OCI-LY7 (cell line): ENCODE measurements at places on chromosomes 1 and 21. TPM values are rescaled to one million over a fixed set of nuclear protein-coding genes. Genes with fewer than 3 reads are reported as not detected.
A peak's percentile ranks its signal among the peaks of the same experiment; 100 is the strongest.

Gene PIGV
- 15.2 and 18.0 TPM in 2 replicates for total RNA-seq

Gene DCST1
- total RNA-seq, result not detected in 2 replicates

Gene ITPKB
- total RNA-seq, result 33.3 and 33.4 TPM in 2 replicates

Gene CELA2A
- total RNA-seq, result not detected in 2 replicates

DNA sequence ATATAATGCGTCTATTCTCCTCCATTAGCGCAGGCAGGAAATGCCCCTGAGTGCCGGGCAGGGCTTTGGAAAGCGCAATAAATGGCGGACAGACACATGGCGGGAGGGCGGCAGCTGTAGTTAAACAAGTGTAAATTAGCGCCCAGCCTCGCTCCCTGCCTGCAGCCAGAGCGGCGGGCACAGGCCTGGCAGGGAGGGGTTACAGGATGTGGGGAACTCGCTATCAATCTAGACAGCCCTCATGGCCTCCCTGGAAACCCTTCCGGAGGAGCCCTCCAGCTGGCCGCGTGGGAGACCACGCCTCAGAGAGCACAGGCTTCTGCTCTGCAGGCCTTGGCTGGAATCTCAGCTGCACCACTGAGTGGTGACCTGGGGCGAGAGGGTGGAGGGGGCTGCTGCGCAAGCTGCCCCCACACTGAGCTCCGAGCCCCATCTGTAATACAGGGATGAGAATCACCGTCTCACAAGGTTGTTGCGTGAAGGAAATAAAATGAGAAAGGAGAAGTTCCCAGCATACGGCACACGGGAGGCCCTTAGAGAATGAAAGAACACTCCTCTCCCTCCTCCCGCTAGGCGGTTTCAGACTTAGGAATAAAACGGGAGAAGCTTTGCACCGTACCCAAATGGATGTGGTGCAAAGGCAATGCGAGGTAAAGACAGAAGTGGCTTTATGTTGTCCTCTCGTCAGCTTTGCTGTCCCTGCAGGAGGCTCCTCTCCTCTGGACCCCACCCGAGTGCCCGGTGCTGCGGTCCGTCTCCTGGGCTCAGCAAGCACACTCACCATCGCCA, 167.2 kb upstream of the POU3F1 start:
- DNase-seq, result no peak

GRCh38 chr1:93822730-93823425, 56.1 kb downstream of the DNTTIP2 start:
- no peak for DNase-seq

- DNase-seq, result peak; percentile 86
Measured at GRCh38 chr1:180935326-180936109, 22.8 kb downstream of the KIAA1614 start.

- no peak for DNase-seq
Measured at GRCh38 chr1:218537122-218537913, 192.2 kb downstream of the TGFB2 start.

- no peak for DNase-seq
Measured at GRCh38 chr1:3186526-3186921, 117.5 kb downstream of the PRDM16 start.

DNA sequence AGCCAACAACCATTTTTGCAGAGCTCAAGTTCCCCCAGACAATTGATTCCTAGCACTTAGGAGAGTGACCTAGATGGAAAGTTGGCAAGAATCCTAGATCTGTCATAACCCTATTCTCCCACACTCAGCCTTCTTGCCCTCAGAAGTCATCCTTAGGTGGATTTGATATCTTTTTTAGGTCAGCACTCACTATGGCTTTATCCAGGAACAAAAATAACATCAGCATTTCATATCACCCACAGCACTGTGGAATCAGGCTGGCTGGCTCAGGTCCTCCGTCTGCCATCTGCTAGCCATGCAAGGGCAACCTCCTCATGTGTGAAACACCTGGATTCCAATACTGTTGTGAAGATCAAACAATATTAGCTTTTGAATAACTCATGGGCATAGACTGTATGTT, 6.0 kb downstream of the DPT start:
- no peak for DNase-seq

DNA sequence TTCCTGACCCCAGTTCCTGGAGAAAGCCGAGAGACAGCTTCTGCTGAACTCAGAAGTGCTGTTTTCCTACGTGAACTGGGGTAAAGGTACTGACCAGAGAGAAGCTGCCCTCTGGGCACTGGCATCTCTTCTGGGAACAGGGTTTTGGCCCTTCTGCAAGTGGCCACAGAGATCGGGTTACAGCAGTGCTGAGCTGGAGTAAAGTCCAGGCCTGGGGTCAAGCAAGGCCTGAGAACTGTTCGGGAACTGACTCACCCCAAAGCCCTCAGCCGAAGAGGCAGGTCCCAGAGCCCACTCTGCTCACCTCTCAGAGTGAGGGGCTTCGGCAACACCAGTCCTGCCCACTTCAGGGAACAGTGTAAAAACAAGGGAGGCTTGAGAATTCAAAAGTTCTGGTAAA, 177.2 kb upstream of the RUNX1 start:
- no peak for DNase-seq

DNA sequence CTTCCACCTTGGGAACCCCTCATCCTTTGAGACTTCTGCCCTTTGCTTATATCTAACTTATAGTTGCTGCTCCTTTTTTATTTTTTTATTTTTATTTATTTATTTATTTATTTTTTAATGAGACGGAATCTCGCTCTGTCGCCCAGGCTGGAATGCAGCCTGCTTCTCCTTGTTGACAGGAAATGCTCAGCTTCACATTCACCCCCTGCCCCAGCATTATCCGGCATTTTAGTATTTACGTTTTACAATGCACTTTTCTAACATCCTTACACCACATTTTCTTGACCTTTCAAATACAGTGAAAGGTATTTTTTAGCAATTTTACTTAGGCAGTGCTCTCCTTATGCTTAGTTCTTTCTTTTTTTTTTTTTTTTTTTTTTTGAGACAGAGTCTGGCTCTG, 14.9 kb downstream of the CXADR start:
- DNase-seq, result no peak

- peak; percentile 69 for DNase-seq
Measured at GRCh38 chr1:80639777-80640533, 1160.8 kb upstream of the ADGRL2 start.

DNA sequence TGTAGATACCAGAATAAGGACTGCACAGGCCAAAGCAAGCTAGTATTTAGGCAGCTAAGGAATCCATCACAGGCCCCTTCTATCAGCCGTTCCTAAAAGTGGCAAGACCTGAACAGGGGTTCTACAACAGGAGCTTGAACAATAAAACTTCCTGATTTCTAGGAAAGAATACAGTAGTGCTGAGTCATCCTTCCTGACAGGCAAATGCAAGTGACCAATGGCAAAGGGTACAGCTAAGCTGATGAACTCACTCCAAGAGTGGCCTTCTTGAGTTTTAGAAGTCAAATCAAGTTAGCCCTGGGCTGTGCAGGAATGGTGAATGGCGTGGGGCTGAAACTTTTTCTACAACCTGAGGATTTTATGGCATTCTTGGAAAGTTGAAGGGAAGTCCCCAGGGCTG, 112.9 kb downstream of the GREM2 start:
- no peak for DNase-seq

DNA sequence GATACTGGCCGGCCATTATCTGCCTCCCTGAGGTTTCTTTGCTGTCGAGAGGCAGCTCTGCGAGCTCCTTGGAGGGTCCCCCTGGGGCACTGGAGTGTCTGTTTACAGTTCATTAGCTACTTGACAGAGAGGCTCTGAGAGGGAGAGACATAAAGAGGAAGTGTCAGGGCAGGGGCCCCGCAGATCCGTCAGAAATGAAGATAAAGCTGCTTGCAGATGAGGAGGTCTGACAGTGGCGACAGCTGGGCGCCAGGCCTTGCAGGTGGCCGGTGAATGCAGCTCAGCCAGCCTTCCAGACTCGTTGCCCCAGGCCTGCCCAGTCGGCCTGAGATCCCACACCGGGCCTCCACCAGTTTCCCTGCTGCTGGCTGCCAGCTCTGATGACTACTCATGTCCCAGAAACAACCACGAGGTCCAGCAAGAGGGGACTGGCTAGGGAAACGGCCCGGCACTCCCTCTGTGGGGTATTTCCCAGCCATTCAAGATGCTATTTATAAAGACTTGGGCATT, 84.7 kb downstream of the DISP3 start:
- DNase-seq, result peak; percentile 71

- DNase-seq, result peak; percentile 75
Measured at GRCh38 chr1:19341201-19342061, 29.3 kb downstream of the SLC66A1 start.
